Osteoblast (primary cell): ENCODE measurements at places on chromosomes 1 and 21. TPM values are rescaled to one million over a fixed set of nuclear protein-coding genes. Genes with fewer than 3 reads are reported as not detected.

DNA sequence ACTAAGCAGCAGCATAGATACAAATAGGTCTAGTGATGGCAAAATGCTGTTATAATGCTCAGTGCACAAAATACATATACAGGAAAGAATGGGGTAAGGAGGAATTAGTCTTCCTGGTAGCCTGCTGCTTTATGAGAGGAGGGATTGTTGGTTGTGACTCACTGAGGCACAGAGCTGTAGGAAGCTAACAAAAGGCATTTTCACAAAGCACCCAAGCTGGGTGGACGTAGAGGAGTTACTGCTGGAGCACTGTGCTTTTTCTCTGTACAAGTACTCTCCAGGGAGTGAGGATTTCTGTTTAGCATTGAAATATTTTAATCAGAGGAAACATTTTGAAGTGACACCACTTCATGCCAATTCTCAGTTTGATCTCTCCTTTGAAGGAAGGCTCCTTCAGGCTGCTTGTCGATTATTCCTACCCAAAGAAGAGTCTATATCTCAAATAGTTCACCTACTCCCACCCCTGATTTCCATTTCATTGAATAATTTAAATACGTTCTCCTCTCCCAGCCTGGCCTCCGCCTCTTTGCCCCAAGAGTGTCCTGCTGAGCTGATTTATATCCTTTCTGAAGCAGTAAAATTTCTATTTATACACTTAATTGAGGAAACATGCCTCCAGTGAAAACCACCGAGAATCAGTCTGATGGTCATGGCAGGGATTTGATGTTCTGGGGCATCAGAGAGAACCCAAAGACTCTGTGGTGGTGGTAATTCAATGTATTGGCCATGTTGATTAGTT lies 271.9 kb downstream of the HHAT start:
- no peak for DNase-seq

The PEAR1 gene
- total RNA-seq = 17.0 and 21.2 TPM in 2 replicates

The TCEA3 gene
- 28.9 and 31.5 TPM in 2 replicates for total RNA-seq

The PTGER3 gene
- total RNA-seq = not detected in 2 replicates

GRCh38 chr1:179366093-179366800 lies 476 bp downstream of the AXDND1 start:
- no peak for DNase-seq

The ODR4 gene
- total RNA-seq = 13.8 and 24.2 TPM in 2 replicates

GRCh38 chr1:89060091-89060490 lies 4.9 kb downstream of the GBP1 start:
- DNase-seq = no peak

- no peak for DNase-seq
Observed at GRCh38 chr1:198531891-198532290, 8.6 kb downstream of the ATP6V1G3 start.

DNA sequence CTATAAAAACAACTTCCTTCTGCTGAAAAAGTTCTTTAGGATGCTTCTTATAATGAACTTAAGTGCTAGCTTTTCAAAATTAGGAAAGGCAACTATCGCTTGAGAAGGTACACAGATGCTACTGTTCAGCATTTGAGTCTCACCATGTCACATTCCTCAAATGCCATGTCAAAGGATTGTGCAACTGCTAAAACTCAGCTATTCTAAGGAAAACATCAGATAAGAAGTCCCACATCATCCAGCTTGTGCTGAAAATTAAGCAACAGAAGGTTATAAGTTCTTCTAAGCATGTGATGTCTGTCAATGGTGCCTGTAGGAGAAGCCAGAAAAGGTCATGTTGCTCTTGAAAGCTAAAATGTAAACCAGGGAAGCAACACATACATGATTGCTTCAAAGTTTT lies 36.5 kb downstream of the MCOLN2 start:
- peak; percentile 58 for DNase-seq

The OR2T8 gene
- not detected in 2 replicates for total RNA-seq

- DNase-seq = no peak
Observed at GRCh38 chr1:163072658-163073057, 3.5 kb downstream of the RGS4 start.

GRCh38 chr1:169509354-169509753 lies 23.6 kb upstream of the SLC19A2 start:
- no peak for DNase-seq

GRCh38 chr1:203367057-203367456 lies 16.1 kb upstream of the FMOD start:
- DNase-seq = no peak

The TESK2 gene
- 5.4 and 6.2 TPM in 2 replicates for total RNA-seq

The MIGA1 gene
- 13.8 and 15.9 TPM in 2 replicates for total RNA-seq

GRCh38 chr21:29433366-29434059 lies 134.8 kb downstream of the BACH1 start:
- no peak for DNase-seq

The PANK4 gene
- 15.2 and 18.6 TPM in 2 replicates for total RNA-seq

The C1orf232 gene
- not detected in 2 replicates for total RNA-seq

DNA sequence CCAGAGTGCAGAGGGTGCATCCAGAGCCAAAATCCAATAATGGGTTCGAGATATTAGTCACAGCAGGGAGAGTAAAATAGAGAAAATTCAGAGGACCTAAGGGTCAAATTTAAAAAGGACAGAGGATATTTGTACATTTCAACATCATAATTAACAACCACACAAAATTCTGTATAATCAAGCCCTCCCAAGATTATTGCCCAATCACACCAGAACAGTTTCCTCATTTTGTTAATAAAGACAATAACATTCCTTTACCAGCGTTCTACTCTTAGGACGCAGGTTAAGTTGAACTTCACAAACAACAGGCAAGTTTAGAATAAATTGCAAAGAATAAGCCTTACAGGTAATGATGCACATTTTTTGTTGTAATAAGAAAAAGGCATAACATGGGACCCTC lies 462.8 kb downstream of the PTPRC start:
- no peak for DNase-seq

- no peak for DNase-seq
Observed at GRCh38 chr1:207156095-207156494, 52.1 kb downstream of the C4BPA start.

GRCh38 chr1:32144033-32144432 lies 35.4 kb upstream of the TXLNA start:
- no peak for DNase-seq

The DRAM2 gene
- 45.6 and 66.0 TPM in 2 replicates for total RNA-seq

The NBPF3 gene
- total RNA-seq = 12.4 and 24.6 TPM in 2 replicates

- DNase-seq = no peak
Observed at GRCh38 chr1:87787551-87787950, 458.9 kb downstream of the LMO4 start.

DNA sequence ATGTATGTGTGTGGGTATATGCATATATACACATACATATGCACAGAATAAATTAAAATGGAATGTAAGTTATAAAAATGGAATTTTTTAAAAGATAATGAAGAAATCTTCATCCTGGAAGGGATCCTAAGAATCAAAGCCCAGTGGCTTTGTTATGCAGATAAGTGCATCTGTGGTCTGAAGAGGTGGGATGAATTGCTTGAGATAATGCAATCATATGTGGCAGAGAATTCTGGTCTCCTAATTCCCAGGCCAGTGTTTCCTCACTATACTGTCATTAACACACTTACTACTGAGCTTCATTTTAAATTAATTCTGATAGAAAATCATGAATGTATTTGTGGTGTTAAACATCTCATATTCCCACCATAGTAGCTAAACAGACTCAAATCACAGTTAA lies 86.7 kb upstream of the PRMT6 start:
- DNase-seq = no peak

The LEFTY2 gene
- not detected in 2 replicates for total RNA-seq

- no peak for DNase-seq
Observed at GRCh38 chr1:113479713-113480676, 89.7 kb downstream of the MAGI3 start.

The BRDT gene
- total RNA-seq = not detected in 2 replicates

The MECR gene
- 23.5 and 25.6 TPM in 2 replicates for total RNA-seq

GRCh38 chr1:31991182-31991581 lies 22.5 kb upstream of the KHDRBS1 start:
- DNase-seq = no peak

GRCh38 chr21:44312089-44312488 lies 12.2 kb downstream of the PFKL start:
- no peak for DNase-seq

- DNase-seq = no peak
Observed at GRCh38 chr21:42164818-42165217, 54.1 kb upstream of the ABCG1 start.

The SLFNL1 gene
- 0.59 and 0.72 TPM in 2 replicates for total RNA-seq

The PCP4L1 gene
- not detected in 2 replicates for total RNA-seq

DNA sequence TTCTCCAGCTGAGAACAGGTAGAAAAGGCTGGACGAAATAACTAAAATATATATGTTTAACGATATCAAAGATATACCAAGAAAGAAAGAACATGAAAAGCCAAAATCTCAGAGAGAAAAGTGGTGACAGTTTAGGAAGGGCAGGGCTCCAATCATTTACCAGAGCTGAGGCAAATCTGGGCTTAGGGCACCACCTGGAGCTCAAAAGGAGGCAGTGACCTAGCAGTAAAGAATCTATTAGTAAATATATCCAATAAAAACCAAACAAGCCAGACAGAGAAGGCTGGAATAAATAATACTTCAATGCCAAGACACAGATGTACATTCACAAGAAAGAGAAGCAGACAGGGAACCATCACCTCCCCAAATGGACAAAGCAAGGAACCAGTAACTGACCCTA lies 43.5 kb downstream of the CHIA start:
- no peak for DNase-seq

The OR2T11 gene
- not detected in 2 replicates for total RNA-seq

- DNase-seq = no peak
Observed at GRCh38 chr1:23436520-23437354, 12.2 kb upstream of the TCEA3 start.

- no peak for DNase-seq
Observed at GRCh38 chr1:58870298-58870676, 86.4 kb upstream of the JUN start.

The HAO2 gene
- total RNA-seq = not detected in 2 replicates

- DNase-seq = peak; percentile 68
Observed at GRCh38 chr21:25573409-25574206, 33.7 kb downstream of the MRPL39 start.

- peak; percentile 88 for DNase-seq
Observed at GRCh38 chr1:24935615-24936484, 5.8 kb upstream of the RUNX3 start.

- DNase-seq = no peak
Observed at GRCh38 chr1:177629526-177629925, 340.3 kb downstream of the SEC16B start.

- DNase-seq = no peak
Observed at GRCh38 chr21:25557180-25557579, 50.1 kb downstream of the MRPL39 start.

- no peak for DNase-seq
Observed at GRCh38 chr1:182147136-182147820, 85.8 kb upstream of the ZNF648 start.

The LRRC71 gene
- 0.36 and 0.59 TPM in 2 replicates for total RNA-seq

GRCh38 chr21:35149698-35150097 lies 100.6 kb upstream of the RUNX1 start:
- no peak for DNase-seq

The TDRD10 gene
- total RNA-seq = not detected in 2 replicates

DNA sequence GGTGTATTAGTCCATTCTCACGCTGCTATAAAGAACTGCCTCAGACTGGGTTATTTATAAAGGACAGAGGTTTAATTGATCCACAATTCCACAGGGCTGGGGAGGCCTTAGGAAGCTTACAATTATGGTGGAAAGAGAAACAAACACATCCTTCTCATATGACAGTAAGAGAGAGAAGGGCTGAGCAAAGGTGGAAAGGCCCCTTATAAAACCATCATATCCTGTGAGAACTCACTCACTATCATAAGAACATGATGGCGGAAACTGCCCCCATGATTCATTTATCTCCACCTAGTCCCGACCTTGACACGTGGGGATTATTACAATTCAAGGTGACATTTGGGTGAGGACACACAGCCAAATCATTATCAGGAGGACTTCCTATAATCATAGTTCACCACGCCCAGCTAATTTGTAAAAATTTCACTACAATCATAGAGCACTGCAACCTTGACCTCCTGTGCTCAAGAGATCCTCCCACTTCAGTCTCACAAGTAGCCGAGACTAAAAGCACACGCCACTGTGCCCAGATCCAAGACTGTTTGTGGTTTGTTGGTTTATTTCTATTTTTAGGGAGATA lies 164.9 kb downstream of the RERE start:
- no peak for DNase-seq

GRCh38 chr1:14094611-14095400 lies 394.8 kb downstream of the PRDM2 start:
- DNase-seq = peak; percentile 37

DNA sequence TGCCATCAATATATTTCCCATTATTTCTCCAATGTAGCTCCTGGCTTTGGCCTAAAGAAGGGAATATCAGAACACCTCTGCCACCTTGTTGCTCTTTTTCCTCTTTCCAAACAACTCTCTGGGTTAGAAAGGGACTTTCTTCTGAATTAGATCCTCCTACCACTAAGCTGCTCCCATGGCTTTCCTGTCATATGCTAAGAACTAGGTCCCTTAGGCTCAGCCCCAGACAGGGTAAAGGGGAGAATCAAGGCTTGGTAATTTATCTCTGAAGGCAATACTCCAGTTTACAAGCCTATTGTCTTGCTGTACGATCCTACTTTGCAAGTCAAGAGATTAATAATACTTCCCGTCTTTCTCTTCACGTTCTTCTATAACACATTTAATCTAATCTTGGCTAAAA lies 373.2 kb upstream of the DAB1 start:
- DNase-seq = no peak

DNA sequence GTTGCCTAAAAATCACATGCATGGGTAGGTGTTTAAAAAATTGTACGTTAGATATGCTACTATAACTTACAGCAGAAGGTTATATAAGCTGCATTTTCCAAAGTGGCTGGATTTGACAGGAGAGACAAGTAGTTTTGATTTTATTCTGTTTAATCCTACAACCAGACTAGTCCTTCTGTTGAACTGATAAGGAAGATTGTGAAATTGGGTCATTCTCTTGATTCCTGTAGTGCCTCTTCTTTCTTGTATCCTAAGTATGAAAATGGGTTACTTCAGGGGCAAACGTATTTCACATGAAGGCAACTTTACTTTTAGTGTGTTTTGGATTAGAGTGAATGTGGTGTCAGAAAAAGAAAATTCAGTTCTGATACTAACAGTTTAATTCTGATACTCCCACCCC lies 19.0 kb downstream of the CDC42 start:
- no peak for DNase-seq

GRCh38 chr1:202623075-202623474 lies 87.2 kb downstream of the SYT2 start:
- DNase-seq = peak; percentile 78

DNA sequence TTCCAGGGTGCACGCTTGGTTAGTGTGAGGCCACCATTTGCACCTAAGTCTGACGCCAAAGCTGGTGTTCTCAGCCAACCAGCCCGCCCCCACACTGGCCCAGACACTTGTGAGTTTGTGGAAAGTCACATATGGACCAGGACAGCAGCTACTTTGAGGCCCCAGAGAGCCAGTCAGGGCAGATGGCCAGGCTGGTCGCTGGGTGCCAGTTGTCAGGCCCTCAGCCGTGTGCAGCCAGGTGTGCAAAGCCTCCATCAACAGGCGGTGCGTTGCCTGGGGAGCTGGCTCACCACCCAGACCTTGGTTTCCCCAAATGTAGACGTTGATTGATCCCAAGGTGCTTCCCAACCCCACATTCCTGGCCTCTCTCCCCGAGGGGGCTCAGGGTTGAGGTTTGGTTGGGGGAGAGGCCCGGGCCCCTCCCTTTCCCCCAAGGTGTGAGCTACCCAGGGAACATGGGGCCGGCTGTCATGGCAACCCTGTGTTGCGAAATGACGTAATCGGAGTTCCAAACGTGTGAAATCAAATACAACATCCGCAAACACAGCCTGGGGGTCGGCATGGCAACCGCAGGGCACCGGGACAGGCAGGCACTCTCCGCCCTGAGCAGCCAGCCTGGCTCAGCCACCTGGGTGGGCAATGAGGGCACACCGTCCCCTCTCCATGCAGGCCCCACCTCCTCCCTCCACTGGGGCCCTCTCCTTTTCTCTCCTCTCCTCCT lies 42.2 kb upstream of the WNT4 start:
- peak; percentile 75 for DNase-seq
